ENCODE measurements at places on chromosomes 6 and 20.

DNA sequence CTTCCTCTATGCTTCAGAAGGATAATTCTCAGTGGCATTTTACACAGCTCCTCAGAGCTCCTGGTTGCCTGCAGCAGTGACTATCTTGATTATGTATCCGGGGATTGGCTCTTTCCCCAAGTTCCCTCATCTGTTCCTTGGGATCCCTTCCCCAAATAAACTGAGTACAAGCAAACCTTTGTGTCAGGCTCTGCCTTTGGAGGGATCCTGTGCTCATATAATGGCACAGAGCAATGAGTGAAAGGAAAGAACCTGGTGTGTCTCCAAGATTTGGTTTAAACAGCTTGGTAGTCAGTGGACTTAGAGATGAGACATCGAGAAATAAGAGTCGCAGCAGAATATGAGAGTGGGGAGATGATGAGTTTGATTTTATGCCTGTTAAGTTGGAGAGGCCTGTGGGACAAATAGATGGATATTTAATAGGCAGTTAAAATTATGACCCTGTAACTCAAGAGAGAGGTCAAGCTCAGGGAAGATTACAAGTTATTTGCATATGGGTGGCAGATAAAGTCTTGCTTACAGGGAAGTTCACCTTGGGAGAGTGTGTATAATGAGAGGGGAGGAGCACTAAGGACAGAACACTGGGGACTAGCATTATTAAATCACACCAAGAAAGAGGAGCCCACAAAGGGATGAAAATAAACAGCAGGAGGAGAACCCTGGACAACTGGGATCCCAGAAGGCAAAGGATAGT, 44.1 kb upstream of the GCLC start:
- DNase-seq: no peak

DNA sequence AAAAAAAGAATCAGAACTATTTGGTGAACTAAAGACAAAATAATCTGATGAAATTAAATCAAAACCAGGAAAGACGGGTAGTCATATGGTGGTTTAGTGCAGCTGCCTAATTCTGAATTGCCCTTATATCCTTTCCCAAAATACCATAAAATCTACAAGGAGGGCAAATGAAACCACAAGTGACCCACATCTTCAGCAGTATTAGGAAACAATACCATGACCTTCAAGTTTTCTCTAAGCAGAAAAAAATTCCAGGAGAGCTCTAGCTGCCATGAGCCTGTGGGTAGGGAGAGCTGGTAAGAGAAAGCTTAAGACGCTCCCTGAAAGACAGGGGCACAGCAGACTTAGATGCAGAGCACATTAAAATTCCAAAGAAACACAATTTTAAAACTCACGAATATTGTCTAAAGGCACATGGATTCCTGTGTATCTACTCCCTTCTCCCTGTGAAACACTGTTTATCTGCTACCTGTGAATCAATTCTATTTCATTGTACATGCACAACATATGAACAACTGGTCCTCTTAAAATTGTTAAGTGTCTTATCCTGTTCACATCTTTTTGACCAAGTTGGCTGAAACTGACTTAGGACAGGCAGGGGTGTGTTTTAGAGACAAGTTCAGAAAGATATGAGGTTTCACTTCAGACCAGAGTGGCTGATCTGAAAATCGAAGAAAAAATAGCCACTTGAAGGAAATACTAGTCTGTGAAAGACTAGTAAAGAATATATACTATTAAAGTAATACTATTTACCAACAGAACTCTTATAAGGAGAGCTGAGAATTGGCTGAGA, 153.6 kb upstream of the SHLD1 start:
- DNase-seq: no peak

DNA sequence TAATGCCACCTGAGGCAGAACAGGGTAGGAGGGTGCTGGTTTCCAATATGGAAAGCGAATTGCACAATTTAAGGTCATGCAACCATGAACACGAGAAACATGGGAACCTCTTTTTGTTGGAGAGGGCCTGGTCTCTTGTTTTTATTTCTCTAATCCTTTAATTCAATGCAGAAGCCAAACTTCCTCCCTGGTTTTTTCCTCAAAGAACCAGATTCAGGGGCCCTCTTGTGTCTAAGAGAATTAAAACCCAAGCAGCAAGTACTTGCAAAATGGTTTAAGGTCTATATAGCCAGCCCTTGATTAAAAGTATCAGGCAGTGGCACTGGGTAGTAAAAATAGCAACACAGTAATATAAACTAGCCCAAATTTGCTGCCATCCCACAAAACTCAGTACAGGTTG, 19.5 kb downstream of the GSTA4 start:
- no peak for DNase-seq

DNA sequence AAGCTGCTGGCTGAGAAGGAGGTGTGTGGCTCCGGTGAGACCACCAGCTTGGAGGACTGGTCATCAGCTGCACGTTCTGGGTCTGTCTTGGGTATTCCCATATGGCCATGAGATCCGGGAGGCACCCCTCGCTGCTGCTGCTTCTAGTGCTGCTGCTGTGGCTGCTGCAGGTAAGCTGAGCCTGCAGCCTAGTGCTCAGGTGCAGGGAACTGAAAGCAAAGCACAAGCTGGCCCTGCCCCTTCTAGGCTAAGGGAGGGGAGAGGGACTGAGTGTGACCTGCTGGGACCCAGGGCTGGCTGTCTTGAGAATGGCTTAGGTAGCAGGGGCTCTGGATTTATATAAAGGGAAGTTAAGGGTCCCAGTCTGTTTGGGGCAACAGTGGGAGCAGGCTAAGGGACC, 403 bp downstream of the CDH26 start:
- DNase-seq: no peak

DNA sequence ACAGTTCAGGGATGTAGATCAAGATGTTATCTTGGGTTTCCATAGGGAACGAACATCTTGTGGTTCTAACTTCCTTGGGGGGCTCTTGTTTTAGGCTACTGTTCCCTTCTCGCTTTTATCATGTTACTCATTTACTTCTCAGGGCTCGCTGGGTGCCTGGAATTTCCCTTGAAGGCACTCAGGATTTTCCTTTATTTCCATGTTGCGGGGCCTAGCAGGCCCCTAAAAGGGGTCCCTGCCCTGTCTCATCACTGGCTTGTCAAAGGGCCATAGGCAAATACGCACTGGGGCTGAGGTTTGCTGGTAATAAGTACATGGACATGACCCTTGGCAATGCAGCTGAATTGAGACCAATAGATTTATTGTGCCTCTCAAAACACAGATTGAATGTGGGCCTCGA, 262.3 kb downstream of the CDH4 start:
- no peak for DNase-seq

GRCh38 chr6:36467625-36468024, 24.8 kb downstream of the KCTD20 start:
- no peak for DNase-seq

Data from eye (tissue), 1 donor.